ENCODE measurements at places on chromosomes 1 and 21. TPM values are rescaled to one million over a fixed set of nuclear protein-coding genes. Genes with fewer than 3 reads are reported as not detected.
A peak's percentile ranks its signal among the peaks of the same experiment; 100 is the strongest.

Gene GNAT2
- polyA plus RNA-seq: 0.08 TPM

Gene GBP7
- not detected for polyA plus RNA-seq

Gene PFKFB2
- 0.70 TPM for polyA plus RNA-seq

Gene CFHR2
- not detected for polyA plus RNA-seq

Gene PLEKHG5
- 40.8 TPM for polyA plus RNA-seq

Gene C8A
- polyA plus RNA-seq: not detected

Gene CDK11B
- 16.4 TPM for polyA plus RNA-seq

Gene BATF3
- polyA plus RNA-seq: 0.69 TPM

DNA sequence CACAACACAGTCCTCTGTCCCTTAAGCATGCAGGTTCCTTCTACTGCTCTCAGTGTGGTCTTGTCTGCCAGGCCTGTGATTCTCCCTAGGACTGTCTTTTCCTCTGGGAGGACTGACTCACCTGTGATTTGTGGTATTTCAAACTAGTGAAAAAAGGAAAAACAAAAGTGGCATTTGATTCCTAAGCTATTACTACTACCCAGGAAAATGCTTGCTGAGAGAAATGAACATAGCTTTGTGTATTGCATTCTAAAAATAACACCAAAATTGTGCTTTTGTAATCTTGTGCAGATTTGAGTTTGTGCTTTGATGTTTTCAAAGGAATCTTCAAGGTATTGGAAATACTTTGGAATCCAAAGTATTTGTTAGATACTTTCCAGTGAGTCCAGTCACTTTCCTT, 57.0 kb downstream of the GPR161 start:
- H3K27ac ChIP-seq: no peak overlapping the region
- no peak overlapping the region for H3K4me3 ChIP-seq
- no peaks in the 10 kb centered on the region for H3K27me3 ChIP-seq
- no peak for DNase-seq
- H3K36me3 ChIP-seq: peaks cover 13% of the 10 kb centered on the region

GRCh38 chr21:41636636-41637630, 129.0 kb upstream of the TMPRSS2 start:
- H3K27ac ChIP-seq: no peak overlapping the region
- H3K27me3 ChIP-seq: no peaks in the 10 kb centered on the region
- H3K4me3 ChIP-seq: no peak overlapping the region
- H3K4me1 ChIP-seq: peaks cover 3% of the 10 kb centered on the region

GRCh38 chr1:31336687-31337467, 36.0 kb downstream of the FABP3 start:
- H3K27me3 ChIP-seq: no peaks in the 10 kb centered on the region
- DNase-seq: no peak
- H3K36me3 ChIP-seq: peaks cover 5% of the 10 kb centered on the region
- H3K4me3 ChIP-seq: no peak overlapping the region
- no peaks in the 10 kb centered on the region for H3K4me1 ChIP-seq

DNA sequence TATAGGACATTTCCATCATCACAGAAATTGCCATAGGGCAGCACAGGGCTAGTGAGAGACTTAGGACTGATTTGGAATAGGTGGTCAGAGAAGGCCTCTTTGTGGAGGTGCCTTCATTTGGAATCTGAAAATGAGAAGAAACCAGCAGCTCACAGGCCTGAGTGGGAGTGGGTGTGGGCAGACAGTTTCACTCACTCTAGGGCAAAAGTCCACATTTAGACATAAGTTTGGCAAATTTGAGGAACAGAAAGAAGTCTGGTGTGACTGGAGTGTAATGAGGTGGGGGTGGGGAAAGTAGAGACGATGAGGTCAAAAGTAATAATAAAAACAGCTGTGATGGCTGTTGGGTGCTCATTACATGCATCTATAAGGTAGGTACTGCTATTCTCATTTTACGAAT, 22.4 kb upstream of the BCAR3 start:
- H3K4me3 ChIP-seq: no peak overlapping the region
- no peak overlapping the region for H3K27ac ChIP-seq
- no peaks in the 10 kb centered on the region for H3K36me3 ChIP-seq

DNA sequence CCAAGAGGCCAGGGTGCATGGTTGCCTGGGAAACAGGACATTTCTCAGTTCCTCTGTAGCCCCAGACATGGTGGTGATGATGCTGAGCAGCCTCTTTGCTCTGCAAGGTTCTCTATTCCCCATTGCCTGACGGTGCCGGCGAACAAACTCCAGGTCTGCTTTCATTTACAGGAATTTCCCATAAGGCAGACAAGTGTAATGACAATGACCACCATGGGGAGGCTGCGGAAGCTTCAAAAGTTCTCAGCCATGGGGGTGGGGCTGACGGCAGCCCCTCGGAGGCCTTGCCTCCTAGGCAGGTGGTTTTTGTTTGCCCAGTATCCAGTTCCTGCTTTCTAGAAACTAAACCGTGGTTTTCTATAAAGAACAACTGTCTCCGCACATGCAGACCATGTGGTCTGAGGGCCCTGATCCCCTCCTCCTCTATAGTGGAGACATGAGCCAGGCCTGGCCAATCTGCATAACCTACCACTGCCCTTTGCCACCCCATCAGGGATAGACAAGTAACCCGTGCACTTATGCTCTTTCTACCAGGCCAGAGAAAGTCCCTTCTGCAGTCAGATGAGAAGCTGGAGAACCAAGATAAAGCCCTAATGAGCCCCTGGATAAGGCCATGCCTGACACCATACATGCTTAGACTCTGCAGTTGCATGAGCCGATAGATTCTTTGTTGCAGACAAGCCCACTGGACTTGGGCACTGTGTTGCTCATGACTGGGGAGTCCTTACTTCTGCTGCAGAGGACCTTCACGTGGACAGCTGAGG, 54.1 kb downstream of the LDLRAD2 start:
- peaks cover 10% of the 10 kb centered on the region for H3K4me1 ChIP-seq
- H3K27me3 ChIP-seq: no peaks in the 10 kb centered on the region
- no peak for DNase-seq
- peaks cover 77% of the 10 kb centered on the region for H3K36me3 ChIP-seq
- H3K4me3 ChIP-seq: no peak overlapping the region

DNA sequence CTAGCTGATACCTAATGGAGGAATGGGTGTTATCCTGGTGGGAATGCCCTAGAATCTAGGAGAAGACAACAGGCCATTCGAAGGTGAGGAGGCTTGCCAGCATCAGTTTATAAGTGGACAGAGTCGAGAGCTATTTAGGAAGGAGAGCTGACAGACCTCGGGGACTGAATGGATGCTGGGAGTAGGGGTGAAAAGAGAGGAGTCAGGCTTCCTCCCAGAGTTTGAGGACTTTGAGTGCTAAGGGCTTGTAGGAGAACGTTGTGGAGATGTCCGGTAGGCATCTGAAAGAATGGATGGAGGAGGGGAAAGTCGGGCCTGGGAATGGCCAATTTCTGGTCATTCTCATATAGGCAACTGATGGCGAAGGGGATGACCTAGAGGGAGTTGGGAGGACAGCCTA, 155.1 kb downstream of the DYRK1A start:
- no peak overlapping the region for H3K4me3 ChIP-seq
- H3K36me3 ChIP-seq: no peaks in the 10 kb centered on the region
- no peaks in the 10 kb centered on the region for H3K27me3 ChIP-seq
- no peaks in the 10 kb centered on the region for H3K4me1 ChIP-seq

- H3K4me3 ChIP-seq: no peak overlapping the region
- DNase-seq: no peak
- no peaks in the 10 kb centered on the region for H3K36me3 ChIP-seq
- no peaks in the 10 kb centered on the region for H3K27me3 ChIP-seq
- no peak overlapping the region for H3K27ac ChIP-seq
These were observed 15.7 kb downstream of the SERTAD4 start for GRCh38 chr1:210248341-210248740.

- H3K36me3 ChIP-seq: no peaks in the 10 kb centered on the region
- H3K4me1 ChIP-seq: no peaks in the 10 kb centered on the region
- H3K27me3 ChIP-seq: peaks cover 8% of the 10 kb centered on the region
- no peak for DNase-seq
- no peak overlapping the region for H3K4me3 ChIP-seq
These were observed 977 bp downstream of the TRAF3IP3 start for GRCh38 chr1:209756615-209757445.

GRCh38 chr21:45432575-45433255, 27.8 kb downstream of the COL18A1 start:
- H3K36me3 ChIP-seq: no peaks in the 10 kb centered on the region
- peak; percentile 72 for DNase-seq
- no peaks in the 10 kb centered on the region for H3K27me3 ChIP-seq
- H3K4me1 ChIP-seq: peaks cover 22% of the 10 kb centered on the region

- H3K27me3 ChIP-seq: no peaks in the 10 kb centered on the region
- no peaks in the 10 kb centered on the region for H3K4me1 ChIP-seq
- no peak overlapping the region for H3K27ac ChIP-seq
- H3K4me3 ChIP-seq: no peak overlapping the region
- H3K36me3 ChIP-seq: no peaks in the 10 kb centered on the region
These were observed 72.3 kb downstream of the CTH start for GRCh38 chr1:70483342-70483741.

DNA sequence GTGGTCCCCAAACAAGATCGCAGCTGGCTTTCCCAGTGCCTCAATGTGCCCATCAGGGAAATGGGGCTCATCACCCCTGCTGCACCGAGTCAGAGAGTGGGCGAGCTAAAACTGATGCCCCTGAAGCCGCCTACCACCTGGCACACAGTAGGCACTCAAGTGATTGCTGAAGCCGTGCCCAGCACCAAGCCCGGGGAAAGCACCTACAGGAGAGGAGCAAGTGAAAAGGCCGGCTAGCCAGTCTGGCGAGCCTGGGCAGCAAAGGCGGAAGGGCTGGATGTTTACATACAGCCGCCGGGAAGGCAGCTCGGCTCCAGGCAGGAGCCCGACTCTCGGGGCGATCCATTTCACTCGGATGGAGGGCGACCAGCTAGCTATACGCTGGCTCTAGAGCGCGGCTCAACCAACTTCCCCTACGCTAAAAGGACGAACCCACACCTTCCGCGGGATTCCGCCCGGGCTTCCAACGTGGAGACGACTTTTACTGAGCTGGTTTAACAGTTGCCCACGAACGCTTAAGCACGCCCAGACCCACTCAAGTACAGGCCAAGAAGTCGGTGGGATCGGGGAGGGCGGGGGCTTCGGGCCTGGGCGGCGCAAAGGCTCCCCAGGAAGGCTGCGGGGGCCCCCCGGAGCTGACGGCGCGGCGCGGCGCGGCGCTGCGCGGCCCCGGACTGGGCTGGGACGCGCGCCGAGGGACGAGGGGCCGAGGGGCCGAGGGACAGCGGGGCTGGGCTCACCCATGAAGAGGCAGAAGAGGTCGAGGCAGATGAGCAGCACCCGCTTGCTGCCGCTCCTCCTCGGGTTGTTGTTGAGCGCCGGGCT, 1.0 kb downstream of the PLPP3 start:
- no peaks in the 10 kb centered on the region for H3K36me3 ChIP-seq
- H3K4me3 ChIP-seq: peak overlapping the region; percentile 42
- H3K27ac ChIP-seq: peak overlapping the region; percentile 75
- DNase-seq: peak; percentile 72
- no peaks in the 10 kb centered on the region for H3K27me3 ChIP-seq
- peaks cover 39% of the 10 kb centered on the region for H3K4me1 ChIP-seq

Measured in endothelial cell of umbilical vein (primary cell).